IMR-90 (cell line): ENCODE measurements at places on chromosomes 1 and 21. TPM values are rescaled to one million over a fixed set of nuclear protein-coding genes. Genes with fewer than 3 reads are reported as not detected.
A peak's percentile ranks its signal among the peaks of the same experiment; 100 is the strongest.

GRCh38 chr1:226308166-226308722 lies 720 bp downstream of the LIN9 start:
- H3K27ac ChIP-seq = peak overlapping the region; percentile 74; the same call in 1 of the 2 replicates
- H3K27me3 ChIP-seq = no peaks in the 10 kb centered on the region
- H3K4me1 ChIP-seq = peaks cover 4% of the 10 kb centered on the region

DNA sequence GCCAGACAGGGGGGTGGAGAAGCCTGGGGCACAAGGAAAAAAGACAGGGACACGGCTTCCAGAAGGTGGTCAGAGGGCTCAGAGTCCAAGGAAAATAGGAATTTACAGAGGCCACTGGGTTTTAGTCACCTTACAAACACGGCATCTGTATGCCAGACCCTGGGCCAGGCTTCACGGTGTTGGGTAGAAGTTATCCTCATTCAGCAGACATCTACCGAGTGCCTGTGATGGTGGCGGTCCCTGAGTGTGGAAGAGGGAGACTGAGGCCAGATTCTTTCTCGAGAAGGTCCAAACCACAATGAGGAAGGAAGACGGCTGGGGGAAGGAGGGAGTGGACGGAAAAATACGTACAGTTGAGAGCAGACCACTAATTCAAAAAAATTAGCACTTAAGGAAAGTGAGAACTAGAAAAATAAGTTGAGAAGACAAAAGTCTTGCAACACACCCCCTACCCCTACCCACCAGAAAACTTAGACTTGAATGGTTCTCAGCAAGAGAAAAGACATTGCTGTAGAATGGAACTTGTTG lies 864 bp upstream of the BTG2 start:
- H3K27me3 ChIP-seq = peaks cover 18% of the 10 kb centered on the region
- H3K4me3 ChIP-seq = no peak overlapping the region
- no peak for DNase-seq
- no peak overlapping the region for H3K27ac ChIP-seq
- H3K36me3 ChIP-seq = peaks cover 14% of the 10 kb centered on the region; the same call in 1 of the 2 replicates

GRCh38 chr1:165218731-165219130 lies 137.8 kb downstream of the LMX1A start:
- H3K4me3 ChIP-seq = no peak overlapping the region
- no peak for DNase-seq
- H3K4me1 ChIP-seq = no peaks in the 10 kb centered on the region
- no peaks in the 10 kb centered on the region for H3K36me3 ChIP-seq

DNA sequence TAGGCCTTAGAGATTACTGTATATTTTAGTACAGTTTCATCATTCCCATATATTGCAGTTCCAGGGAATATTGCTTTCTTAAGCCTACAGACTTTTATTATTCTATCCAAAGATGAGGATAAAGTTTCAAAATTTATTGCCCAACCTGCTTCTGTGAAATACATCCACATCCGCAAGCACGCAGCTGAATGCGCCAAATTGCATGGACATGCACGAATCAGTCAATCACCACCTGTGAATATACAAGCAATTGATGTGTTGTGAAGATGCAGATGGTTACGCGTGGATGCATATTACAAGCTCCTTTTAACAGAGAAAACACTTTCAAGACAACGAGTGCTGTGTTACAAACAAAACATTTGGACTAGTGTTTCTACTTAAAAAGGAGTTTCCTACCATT lies 577.8 kb upstream of the PLXNA2 start:
- DNase-seq = no peak
- H3K27ac ChIP-seq = no peak overlapping the region
- H3K4me1 ChIP-seq = no peaks in the 10 kb centered on the region
- H3K4me3 ChIP-seq = no peak overlapping the region
- no peaks in the 10 kb centered on the region for H3K36me3 ChIP-seq
- H3K27me3 ChIP-seq = no peaks in the 10 kb centered on the region

- H3K27me3 ChIP-seq = no peaks in the 10 kb centered on the region
- H3K4me1 ChIP-seq = peaks cover 3% of the 10 kb centered on the region; the same call in 1 of the 2 replicates
- H3K36me3 ChIP-seq = no peaks in the 10 kb centered on the region
- H3K27ac ChIP-seq = peak overlapping the region; percentile 27; the same call in 1 of the 2 replicates
Observed at GRCh38 chr21:17050156-17050555, 462.7 kb upstream of the CXADR start.

Gene TMPRSS15
- not detected in 2 replicates for total RNA-seq

GRCh38 chr1:168116327-168116799 lies 20.4 kb downstream of the GPR161 start:
- no peak overlapping the region for H3K4me3 ChIP-seq
- peaks cover 5% of the 10 kb centered on the region for H3K4me1 ChIP-seq
- no peak for DNase-seq
- no peaks in the 10 kb centered on the region for H3K27me3 ChIP-seq
- no peak overlapping the region for H3K27ac ChIP-seq
- H3K36me3 ChIP-seq = peaks cover 7% of the 10 kb centered on the region; the same call in 1 of the 2 replicates

GRCh38 chr1:241240069-241240468 lies 116.9 kb downstream of the RGS7 start:
- H3K4me1 ChIP-seq = no peaks in the 10 kb centered on the region
- no peaks in the 10 kb centered on the region for H3K27me3 ChIP-seq
- H3K4me3 ChIP-seq = no peak overlapping the region
- no peak for DNase-seq
- H3K27ac ChIP-seq = no peak overlapping the region

DNA sequence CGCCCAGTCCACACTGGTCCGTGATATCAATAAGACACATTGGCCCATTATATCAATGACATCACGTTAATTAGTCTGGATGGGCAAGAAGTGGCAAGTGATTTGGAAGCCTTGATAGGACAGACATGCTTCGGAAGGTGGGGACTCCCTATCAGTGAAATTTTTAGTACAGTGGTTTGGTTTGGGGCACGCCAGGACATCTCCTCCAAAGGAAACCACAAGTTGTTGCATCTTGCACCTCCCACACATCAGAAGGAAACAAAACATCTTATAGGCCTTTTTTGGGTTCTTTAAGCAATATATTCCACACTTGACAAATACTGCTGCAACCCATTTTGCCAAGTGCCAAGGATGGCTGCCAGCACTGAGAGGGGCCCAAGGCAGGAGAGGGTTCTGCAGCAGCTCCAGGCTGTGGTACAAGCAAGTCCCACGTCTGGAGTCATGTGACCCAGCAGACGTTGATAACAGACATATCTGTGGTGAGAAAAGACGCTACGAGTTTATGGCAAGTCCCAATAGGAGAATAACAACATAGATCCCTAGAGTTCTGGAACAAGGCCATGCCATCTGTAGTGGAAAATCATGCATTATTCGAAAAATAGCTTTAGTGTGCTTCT lies 95.3 kb upstream of the DISP3 start:
- peaks cover 5% of the 10 kb centered on the region; the same call in 1 of the 2 replicates for H3K27me3 ChIP-seq
- no peak for DNase-seq
- no peaks in the 10 kb centered on the region for H3K36me3 ChIP-seq
- H3K27ac ChIP-seq = no peak overlapping the region

DNA sequence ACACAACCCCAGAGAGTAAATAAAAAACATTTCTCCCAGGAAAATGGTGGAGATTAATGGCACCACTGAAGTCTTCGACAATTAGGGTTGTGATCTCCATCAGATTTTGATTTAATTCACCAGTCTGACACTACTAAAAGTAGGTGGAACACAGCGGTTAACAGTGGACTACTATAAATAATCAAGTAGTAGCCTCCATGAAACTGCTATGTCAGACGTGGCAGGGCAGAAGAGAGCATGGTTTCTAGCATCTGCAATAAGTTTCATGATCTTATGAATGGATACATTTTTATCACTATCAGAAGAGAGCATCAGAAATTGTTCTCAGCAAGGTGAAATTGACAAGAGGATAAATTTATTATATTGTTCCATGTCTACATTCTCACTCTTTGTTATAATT lies 1706.6 kb downstream of the MRPL39 start:
- H3K27ac ChIP-seq = no peak overlapping the region
- no peak overlapping the region for H3K4me3 ChIP-seq
- no peak for DNase-seq
- no peaks in the 10 kb centered on the region for H3K27me3 ChIP-seq
- no peaks in the 10 kb centered on the region for H3K4me1 ChIP-seq

Gene CAPN9
- not detected in 2 replicates for total RNA-seq

DNA sequence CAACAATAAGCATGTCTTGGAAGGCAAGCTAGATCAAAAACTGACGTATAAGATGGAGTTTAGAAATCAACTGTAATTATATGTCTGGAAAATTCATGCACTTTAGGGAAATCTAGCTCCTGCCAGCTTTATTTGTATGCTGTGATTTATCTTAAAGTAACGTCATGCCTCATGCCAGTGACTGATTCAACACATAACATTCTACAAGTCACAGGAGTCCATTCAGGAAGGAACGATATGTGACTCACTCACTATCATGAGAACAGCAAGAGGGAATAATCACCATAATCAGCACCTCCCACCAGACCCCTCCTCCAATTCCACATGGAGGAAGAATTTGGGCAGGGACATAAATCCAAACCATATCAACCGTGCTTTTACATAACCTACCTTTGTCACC lies 682.4 kb upstream of the ADAMTS5 start:
- DNase-seq = peak; percentile 97
- no peaks in the 10 kb centered on the region for H3K36me3 ChIP-seq
- H3K27ac ChIP-seq = no peak overlapping the region

- H3K4me3 ChIP-seq = no peak overlapping the region
- H3K27ac ChIP-seq = no peak overlapping the region
- DNase-seq = no peak
Observed at GRCh38 chr1:152901631-152902030, 6.7 kb upstream of the IVL start.

GRCh38 chr1:50976890-50977574 lies 7.0 kb downstream of the CDKN2C start:
- peak overlapping the region; percentile 95 for H3K4me3 ChIP-seq
- peaks cover 6% of the 10 kb centered on the region; the same call in 1 of the 2 replicates for H3K4me1 ChIP-seq
- no peaks in the 10 kb centered on the region; the same call in 1 of the 2 replicates for H3K36me3 ChIP-seq
- H3K27ac ChIP-seq = peak overlapping the region; percentile 98
- H3K27me3 ChIP-seq = no peaks in the 10 kb centered on the region

GRCh38 chr1:203567596-203567995 lies 59.0 kb upstream of the ATP2B4 start:
- no peaks in the 10 kb centered on the region for H3K27me3 ChIP-seq
- H3K4me1 ChIP-seq = peaks cover 28% of the 10 kb centered on the region
- no peak for DNase-seq
- no peaks in the 10 kb centered on the region for H3K36me3 ChIP-seq
- H3K27ac ChIP-seq = no peak overlapping the region
- H3K4me3 ChIP-seq = no peak overlapping the region

DNA sequence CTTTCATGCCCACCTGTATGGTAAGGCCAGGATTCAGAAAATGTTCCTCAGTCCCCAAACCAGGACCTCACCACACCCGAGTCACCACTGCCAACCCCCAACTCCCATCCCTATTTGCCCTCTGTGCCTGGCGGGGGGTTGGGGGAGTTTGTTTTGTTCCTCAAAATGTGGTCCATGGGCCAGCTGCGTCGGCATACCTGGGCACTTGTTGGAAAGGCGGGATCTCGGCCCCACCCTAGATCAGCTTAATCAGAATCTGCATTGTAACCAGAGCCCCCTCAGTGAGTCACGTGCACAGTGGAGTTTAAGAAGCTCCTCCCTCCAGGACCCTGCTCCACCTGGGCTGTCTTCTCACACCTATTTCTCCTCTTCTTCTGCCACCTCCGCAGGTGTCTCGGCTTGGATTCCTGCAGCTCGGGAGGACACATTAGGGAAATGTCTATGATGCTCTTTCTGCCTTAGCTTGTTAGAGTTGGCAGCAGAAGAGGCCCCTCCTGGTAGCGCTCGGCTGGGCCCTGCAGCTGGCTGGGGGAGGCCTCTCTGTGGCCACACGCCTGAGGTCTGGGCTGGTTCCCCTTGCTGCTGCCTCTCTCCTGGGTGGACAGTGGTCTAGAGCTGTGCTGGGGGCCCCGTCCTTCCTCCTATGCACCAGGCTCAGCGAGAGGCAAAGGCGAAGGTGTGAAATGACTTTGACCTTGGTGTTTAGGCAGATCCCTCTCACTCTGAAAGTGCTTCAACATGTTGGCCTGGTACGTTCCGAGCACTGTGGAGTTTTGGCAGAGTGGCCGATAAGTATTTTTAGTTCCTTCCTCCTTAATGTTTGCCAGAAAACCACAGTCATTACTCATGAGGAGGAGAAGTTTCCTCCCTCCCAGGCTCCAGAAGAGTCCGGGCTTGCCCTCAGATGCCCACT lies 41.8 kb upstream of the CAMTA1 start:
- no peak overlapping the region for H3K4me3 ChIP-seq
- peak overlapping the region; percentile 67 for H3K27ac ChIP-seq
- no peaks in the 10 kb centered on the region for H3K36me3 ChIP-seq
- peaks cover 2% of the 10 kb centered on the region; the same call in 1 of the 2 replicates for H3K27me3 ChIP-seq
- peaks cover 8% of the 10 kb centered on the region for H3K4me1 ChIP-seq

Gene PGBD5
- 0.18 and 0.28 TPM in 2 replicates for total RNA-seq

- H3K4me1 ChIP-seq = no peaks in the 10 kb centered on the region
- DNase-seq = no peak
- 0 out of 2 replicates have a peak, but pooled peaks cover under 1% of the 10 kb centered on the region for H3K36me3 ChIP-seq
- no peaks in the 10 kb centered on the region for H3K27me3 ChIP-seq
- H3K27ac ChIP-seq = no peak overlapping the region
Observed at GRCh38 chr1:227586733-227587132, 23.4 kb downstream of the ZNF678 start.

DNA sequence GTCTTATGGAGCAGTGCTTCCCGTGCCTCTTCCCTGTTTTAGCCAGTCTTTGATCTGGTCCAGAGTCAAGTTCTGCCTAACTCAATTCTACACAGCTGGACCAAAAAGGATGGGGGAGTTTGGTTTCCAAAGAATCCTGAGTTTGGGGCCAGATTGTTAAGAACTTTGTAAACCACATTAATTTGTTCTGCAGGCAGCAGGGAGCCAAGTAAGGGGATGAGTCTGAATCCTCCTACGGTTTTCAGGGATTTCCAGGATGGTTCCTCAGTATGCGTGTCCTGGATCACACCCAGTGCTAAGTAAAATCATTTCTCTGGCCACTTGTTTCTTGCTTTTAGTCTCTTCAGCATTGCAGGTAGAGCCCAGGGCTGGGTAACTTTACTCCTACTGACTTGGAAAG lies 26.1 kb upstream of the GJA5 start:
- H3K27me3 ChIP-seq = no peaks in the 10 kb centered on the region; the same call in 1 of the 2 replicates
- no peaks in the 10 kb centered on the region for H3K4me1 ChIP-seq
- H3K4me3 ChIP-seq = no peak overlapping the region
- no peak for DNase-seq

- H3K27me3 ChIP-seq = no peaks in the 10 kb centered on the region
- peak; percentile 54 for DNase-seq
- H3K36me3 ChIP-seq = peaks cover 13% of the 10 kb centered on the region
- peaks cover 22% of the 10 kb centered on the region for H3K4me1 ChIP-seq
Observed at GRCh38 chr1:33004613-33005012, 32.1 kb downstream of the AK2 start.
